T-helper 2 cell treated with Interferon-gamma antibody and Interleukin-4, amounts not matched to agents 5 μg/mL and 100 μg/mL, for 36 hours (primary cell): ENCODE measurements at places on chromosomes 12 and 14.

DNA sequence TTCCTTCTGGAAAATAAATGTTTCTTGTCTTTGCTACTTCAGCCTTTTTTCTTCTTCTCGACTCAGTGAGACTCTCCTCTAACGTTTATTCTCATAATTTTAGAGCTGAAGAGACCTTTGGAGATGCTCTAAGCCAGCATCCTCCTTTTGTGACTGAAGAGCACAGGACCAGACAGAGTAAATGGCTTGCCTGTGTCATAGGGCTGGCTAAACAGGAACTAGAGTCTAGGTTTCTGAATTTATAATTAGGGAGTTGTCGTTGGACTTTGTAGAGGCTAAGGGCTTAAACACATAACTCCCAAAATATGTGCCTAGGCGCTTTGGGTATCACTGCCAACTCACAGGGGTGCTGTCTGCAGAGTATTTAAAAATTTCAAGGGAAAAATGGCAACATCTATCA is 98.5 kb downstream of the FGD4 start:
- no peak for DNase-seq

GRCh38 chr12:106498056-106498455 is 84.7 kb upstream of the RFX4 start:
- no peak for DNase-seq

DNA sequence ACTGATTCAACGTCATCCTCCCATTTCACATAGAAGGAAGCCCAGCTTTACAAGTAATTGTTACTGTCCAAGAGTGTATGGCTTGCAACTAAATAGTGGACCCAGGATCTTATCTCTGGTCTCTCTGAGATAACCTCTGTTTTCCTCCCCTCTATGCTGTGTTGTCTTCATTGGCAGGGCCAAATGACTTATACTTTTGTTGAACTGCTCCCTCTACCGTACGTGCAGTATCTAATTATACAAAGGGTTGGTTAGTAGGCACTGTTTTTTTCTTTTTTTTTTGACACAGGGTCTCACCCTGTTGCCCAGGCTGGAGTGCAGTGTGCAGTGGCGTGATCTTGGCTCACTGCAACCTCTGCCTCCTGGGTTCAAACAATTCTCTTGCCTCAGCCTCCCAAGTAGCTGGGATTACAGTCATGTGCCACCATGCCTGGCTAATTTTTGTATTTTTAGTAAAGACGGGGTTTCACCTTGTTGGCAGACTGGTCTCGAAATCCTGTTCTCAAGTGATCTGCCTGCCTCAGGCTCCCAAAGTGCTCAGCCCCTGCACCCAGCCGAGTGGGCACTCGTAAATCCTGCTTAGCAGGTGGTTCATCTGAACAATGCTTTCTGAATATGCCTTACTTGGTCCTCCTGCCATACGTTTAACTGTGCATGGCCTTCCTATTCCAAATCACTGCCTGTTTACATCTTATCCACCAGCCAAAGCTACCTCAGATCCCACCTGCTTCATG is 162.1 kb downstream of the ADCK1 start:
- DNase-seq: no peak

DNA sequence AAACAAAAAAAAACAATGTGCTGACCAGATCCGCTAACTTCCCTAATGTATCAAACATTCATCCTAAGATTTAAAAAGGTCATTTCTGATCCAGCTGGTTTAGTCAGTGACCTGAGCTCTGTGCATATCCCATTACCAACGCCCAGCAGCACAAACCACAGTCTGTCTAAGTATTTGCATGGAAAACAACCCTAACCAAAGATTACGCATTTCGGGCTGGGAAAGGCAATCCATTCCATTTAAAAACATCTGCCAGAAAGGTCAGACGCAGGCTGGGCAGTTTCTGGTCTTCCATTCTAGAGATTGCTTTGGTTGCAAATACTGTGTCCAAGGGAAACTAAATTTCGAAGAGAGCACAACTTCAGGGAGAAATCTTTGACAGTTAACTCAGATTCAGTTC is 234.9 kb downstream of the FLRT2 start:
- no peak for DNase-seq

GRCh38 chr12:28552251-28552970 is 362.2 kb downstream of the CCDC91 start:
- no peak for DNase-seq

DNA sequence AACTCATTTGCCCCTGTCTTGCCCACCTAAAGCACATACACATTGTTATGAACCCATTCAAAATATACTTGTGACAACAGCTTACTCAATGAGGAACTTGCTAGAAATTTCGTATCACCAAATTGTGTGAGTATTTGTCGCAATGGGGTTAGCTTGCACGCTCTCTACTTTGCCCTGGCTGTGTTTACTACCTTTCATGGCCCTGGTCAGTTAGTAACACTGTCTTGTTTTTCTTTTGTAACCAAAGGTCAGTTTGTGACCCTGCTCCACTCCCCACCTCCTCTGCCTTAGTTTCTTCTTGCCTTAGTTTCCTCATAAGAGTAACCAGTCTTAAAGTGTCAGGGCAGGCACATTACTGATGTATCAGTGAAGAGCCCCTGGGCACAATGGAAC is 205.8 kb upstream of the EEA1 start:
- no peak for DNase-seq

DNA sequence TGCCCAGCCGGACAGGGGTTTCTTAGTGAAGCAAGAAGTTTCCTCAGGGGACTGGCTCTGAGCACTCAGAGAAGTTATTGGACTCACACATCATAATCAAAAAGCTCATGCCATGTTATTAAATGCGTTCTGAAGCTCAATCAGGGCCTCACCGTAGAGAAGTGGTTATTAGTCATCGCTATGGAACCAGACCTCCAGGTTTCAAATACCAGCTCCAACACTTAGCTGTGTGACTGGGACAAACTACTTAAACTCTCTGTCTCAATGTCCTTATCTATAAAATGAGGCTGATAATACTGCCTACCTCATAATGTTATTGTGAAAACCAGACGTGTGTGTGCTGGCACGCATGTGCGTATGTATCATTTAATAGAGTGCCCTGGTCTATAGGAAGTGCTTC is 7.3 kb downstream of the STAT6 start:
- no peak for DNase-seq

DNA sequence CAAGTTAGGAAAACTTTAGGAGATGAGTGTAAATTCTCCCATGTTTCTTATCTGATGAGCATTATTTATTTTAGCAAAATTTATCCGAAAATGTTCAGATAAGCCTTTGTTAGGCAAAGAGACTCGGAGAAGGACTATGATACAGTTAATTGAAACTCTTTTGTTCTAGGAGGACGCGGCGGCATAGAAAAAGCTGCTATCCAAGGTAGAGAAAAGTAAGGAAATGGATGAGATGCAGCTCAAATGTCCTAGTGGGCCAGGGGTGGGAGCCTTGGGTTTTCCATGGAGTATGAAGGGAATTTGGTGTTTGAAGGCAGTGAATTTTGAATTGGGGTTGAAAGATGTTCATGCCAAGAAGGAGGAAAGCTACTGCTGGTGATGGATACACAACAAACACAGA is 1504.5 kb downstream of the AACS start:
- no peak for DNase-seq

DNA sequence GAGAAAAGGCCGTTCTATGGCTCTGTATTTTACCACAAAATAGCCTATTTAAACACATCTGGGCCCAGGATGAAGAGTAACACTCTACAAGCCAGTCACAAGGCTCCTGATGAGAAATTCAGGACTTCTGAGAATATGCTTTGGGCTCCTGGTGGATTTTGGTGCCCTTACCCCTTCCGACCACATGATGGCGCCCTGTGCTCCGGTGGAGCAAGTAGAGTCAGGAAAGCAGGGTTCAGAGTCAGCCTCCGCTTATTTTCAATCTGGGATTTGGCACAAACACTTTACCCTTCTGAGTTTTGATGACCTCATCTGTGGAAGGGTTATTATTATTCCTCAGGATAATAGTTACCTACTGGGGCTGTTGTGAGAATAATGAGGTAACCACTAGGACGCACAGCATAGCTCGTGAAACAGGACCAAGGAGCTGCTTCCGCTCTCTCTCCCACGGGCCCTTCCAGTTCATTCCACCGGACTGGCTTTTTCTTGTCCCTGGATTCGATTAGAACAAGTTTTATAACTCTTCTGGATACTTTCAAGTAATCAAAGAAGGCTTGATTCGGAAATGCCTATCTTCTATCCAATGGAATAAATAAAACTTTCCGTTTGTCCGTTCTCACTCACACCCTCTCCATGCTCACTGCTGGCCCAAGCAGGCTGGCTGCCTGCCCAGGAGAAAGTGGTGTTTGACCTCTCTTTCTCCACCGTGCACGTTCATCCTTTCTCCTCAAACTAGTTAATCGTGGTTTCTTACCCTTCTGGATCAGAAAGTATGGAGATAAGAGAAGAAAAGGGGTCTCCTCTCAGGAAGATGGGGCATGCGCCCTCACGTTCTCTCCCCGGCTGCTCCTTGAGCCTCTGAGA is 104.6 kb downstream of the GALC start:
- peak; percentile 6 for DNase-seq

DNA sequence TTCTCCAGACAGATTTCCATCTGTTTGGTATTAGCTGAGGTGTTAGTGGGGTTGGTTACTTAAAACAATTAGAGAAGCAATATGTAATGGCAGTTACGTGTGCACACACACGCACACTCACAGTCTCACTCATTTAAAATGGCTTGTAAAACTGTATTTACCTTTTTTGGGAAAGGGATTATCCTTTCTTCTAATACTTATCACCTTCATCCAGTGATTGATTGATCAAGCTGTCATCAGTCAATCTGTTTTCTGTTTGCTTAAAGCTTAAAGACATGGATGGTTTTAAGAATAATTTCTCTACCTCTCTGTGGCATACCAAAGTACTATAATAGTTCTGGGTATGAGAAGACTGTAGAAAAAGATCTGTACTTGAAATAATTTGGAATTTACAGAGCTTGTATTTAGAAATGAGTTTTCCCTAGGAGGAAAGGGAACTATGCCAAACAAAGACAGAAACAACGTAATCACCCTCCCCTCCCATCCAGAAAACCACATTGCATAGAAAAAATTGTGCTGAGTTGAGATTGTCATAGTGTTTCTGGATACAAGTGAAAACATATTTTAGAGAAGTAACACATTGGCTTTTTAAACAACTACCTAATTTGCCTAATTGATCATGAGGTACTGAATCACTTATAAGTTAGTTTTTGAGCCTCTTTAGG is 455.8 kb downstream of the PCNX1 start:
- DNase-seq: no peak

DNA sequence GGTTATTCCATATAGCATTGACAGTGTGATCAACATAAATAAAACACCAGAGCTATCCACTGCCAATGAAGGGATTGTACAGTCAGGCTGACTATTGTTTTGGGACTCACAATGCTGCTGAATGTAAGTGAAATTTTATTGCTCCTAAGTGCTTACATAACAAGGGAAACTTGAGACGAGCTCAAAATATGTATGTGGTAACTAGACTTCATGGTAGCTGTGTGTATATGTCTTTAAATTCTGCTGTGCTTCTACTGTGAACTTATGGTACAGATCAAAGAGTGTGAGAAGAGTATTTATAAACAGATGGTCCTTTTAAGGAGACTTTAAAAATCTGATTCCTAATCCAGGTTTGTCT is 6.9 kb downstream of the FLRT2 start:
- no peak for DNase-seq

- no peak for DNase-seq
These were observed 45.8 kb downstream of the ATL1 start for GRCh38 chr14:50605766-50606165.

DNA sequence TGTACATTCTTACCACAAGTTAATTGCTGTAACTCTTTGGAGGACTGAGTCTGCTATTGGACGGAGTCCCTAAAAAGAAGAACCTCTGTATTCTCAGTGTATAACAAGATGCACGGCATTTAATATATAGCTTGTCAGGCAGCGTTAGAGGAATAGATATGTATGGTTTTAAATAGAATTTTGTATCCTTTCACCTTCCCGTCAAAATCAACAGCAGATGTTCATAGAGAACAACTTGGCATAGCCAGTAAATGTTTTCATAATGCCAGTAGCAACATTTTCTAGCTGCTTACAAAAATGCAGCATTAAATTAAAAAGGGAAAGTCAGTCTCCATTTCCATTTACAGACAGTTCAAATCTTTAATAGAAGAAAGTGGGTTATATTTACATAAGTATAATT is 6.8 kb downstream of the SCYL2 start:
- DNase-seq: no peak
